ENCODE measurements at places on chromosomes 4 and X.

DNA sequence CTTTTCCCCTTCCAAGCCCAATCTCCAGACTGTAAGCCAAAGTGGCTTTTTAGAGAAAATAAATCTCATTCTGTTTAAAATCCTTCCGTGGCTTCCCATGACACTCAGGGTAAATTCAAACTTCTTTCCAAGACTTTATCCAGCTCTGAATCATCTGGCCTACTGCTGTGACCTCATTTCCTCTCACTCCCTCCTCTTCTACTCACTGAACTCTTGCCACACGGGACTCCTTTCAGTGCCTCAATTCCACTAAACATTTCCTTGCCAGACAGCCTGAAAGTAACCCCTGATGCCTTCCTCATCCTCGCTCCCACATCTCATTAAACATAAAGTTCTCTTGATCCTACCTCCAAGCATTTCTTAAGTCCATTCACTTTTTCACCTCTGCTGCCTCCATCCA, 27.8 kb upstream of the RNF128 start:
- no peak for DNase-seq

DNA sequence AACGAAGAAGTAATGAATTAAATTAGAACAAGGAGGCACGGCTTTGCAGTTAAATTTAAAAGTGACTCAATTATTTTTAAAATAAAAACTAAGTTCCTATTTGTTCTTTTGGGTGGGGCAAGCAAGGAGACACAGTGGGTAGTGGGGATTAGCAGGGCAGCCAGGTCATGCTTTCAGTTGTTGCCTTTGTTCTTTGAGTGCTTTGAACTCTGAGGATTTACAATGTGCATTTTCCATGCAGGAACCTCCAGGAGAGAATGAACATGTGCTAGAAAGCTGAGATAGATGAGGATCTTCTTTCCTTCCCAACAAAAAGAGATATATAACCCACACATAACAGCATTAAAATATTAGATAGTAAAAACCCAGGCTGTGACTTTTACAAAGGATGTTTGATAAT, 420.4 kb upstream of the CTSO start:
- no peak for DNase-seq

DNA sequence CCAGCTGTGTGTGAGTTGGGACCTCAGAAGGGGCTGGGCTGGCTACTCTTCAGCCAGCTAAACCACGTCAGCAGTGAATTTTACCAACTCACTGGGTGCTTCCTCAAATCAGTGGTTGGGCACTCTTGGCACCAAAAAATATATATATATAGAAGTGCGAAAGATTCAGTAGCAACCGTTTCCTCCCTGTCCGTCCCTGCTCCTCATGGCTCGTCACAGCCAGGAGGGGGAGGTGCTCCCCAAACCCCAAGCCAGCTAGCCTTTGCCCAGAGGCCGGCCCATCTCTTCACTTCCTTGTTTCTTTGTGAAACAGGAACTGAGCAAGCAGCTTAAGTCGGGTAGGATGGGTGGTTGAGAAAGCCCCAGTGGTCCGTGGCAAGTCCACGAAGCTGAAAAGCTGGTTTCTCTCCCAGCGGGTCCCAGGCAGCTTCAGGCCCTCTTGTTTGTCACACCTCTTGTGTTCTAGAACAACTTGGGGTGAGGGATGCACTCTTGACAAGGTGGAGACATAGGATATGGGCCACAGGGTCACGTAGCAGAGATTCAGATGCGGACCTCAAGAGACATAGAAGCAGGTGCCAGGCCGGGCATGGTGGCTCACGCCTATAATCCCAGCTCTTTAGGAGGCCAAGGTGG, 6.8 kb upstream of the SASH3 start:
- peak; percentile 91 for DNase-seq

GRCh38 chr4:69044247-69044646, 52.0 kb upstream of the UGT2B7 start:
- DNase-seq = no peak

GRCh38 chr4:112348488-112349158, 51.5 kb downstream of the ALPK1 start:
- peak; percentile 85 for DNase-seq

All from cardiac septum (tissue), 1 donor.